ENCODE measurements at places on chromosomes 13 and 19. TPM values are rescaled to one million over a fixed set of nuclear protein-coding genes. Genes with fewer than 3 reads are reported as not detected.

The FOXA3 gene
- 1.9 TPM for total RNA-seq

The SGTA gene
- total RNA-seq, result 37.0 TPM

The KRI1 gene
- total RNA-seq, result 21.3 TPM

The CHST8 gene
- not detected for total RNA-seq

The ZNF497 gene
- total RNA-seq, result 6.7 TPM

The PVR gene
- total RNA-seq, result 31.8 TPM

The PSG3 gene
- total RNA-seq, result not detected

The ZNF614 gene
- 57.3 TPM for total RNA-seq

The CCDC8 gene
- total RNA-seq, result 1.9 TPM

The GJA3 gene
- total RNA-seq, result not detected

The ADGRE3 gene
- not detected for total RNA-seq

The TPP2 gene
- 19.1 TPM for total RNA-seq

The URAD gene
- 142 TPM for total RNA-seq

The S1PR4 gene
- 14.6 TPM for total RNA-seq

The CADM4 gene
- 4.0 TPM for total RNA-seq

The CEACAM20 gene
- not detected for total RNA-seq

The SULT2B1 gene
- total RNA-seq, result 0.32 TPM

The CACNG6 gene
- not detected for total RNA-seq

The PCDH17 gene
- 0.80 TPM for total RNA-seq

The NCR1 gene
- 0.41 TPM for total RNA-seq

The ARHGEF18 gene
- 96.5 TPM for total RNA-seq

The CASP14 gene
- total RNA-seq, result not detected

The CGB7 gene
- total RNA-seq, result 0.20 TPM

The PSPC1 gene
- total RNA-seq, result 60.2 TPM

The TEX101 gene
- total RNA-seq, result not detected

The TMEM150B gene
- total RNA-seq, result 31.6 TPM

The ONECUT3 gene
- total RNA-seq, result not detected

The CDC42EP5 gene
- total RNA-seq, result 213 TPM

The RFPL4A gene
- not detected for total RNA-seq

The CGB5 gene
- not detected for total RNA-seq

The PCP2 gene
- 14.2 TPM for total RNA-seq

The ZNF585A gene
- 2.2 TPM for total RNA-seq

The ZNF850 gene
- total RNA-seq, result 1.6 TPM

The STXBP2 gene
- 132 TPM for total RNA-seq

The FBXO27 gene
- total RNA-seq, result 0.14 TPM

The PRTN3 gene
- total RNA-seq, result not detected

The CLEC17A gene
- 0.41 TPM for total RNA-seq

The CAMSAP3 gene
- 38.6 TPM for total RNA-seq

The OR1I1 gene
- total RNA-seq, result not detected

The IL17D gene
- total RNA-seq, result 1.4 TPM

The PGLYRP1 gene
- not detected for total RNA-seq

The TYROBP gene
- total RNA-seq, result 25.6 TPM

The KIR3DL1 gene
- not detected for total RNA-seq
